ENCODE measurements at places on chromosomes 7 and 10.
A peak's percentile ranks its signal among the peaks of the same experiment; 100 is the strongest.

- DNase-seq = no peak
Observed at GRCh38 chr7:127949769-127950222, 81.4 kb downstream of the LRRC4 start.

DNA sequence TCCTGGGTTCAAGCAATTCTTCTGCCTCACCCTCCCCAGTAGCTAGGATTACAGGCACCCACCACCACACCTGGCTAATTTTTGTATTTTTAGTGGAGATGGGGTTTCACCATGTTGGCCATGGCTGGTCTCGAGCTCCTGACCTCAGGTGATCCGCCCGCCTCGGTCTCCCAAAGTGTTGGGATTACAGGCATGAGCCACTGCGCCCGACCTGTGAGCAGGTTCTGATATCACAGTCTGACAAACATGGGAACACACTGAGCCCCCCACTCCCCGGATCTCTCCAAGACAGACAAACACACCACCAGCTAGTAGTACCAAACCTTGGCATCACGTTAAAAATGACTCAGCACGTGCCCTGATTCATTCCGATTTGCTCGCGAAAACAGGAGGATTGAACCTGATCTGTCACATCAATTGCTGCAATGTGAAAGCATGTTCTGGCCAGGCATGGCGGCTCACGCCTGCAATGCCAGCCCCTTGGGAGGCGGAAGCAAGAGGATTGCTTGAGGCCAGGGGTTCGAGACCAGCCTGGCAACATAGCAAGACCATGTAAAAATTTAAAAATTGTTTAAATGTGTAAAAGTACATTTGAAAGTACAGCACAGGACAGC is 106.5 kb downstream of the SMURF1 start:
- DNase-seq = no peak

DNA sequence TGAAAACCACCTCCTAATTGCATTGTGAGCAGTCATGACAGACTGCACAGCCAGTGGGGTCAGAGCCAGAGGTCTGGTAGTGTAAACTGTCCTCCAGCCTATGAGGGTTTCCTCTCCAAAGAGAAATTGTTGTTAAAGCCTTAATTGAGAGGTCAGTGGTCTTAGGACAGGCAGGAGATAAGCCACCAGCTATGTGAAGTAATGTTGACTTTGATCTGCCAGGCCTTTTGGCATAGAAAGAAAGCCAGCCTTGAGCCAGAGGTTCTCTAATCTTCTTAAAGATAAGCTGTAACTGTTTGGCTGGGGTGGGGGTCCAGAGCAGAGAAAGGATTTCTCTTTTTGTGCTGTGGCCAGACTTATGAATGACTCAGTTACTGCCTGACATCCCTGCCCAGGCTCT is 248.4 kb downstream of the WDR11 start:
- DNase-seq = no peak

GRCh38 chr7:55552320-55553023 is 19.8 kb downstream of the VOPP1 start:
- no peak for DNase-seq

- no peak for DNase-seq
Observed at GRCh38 chr7:88758381-88759229, 895 bp upstream of the ZNF804B start.

DNA sequence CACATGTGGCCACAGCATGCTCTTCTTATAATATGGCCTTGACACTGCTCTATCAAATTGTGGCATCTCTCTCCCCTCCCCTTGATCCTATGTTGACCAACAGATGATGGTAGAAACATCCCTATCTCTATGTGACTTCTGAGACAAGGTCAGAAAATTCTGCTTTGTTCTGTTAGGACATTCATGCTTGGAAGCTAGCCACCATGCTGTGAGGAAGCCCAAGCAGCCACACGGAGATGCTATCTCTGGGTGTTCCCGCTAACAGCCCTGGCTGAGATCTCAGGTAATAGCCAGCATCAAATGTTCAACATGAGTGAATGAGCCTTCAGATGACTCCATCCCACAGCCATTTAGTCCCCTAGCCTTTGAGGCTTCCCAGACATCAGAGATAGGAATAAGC is 36.8 kb upstream of the CPXM2 start:
- no peak for DNase-seq

GRCh38 chr7:22351329-22351692 is 5.6 kb downstream of the RAPGEF5 start:
- no peak for DNase-seq

DNA sequence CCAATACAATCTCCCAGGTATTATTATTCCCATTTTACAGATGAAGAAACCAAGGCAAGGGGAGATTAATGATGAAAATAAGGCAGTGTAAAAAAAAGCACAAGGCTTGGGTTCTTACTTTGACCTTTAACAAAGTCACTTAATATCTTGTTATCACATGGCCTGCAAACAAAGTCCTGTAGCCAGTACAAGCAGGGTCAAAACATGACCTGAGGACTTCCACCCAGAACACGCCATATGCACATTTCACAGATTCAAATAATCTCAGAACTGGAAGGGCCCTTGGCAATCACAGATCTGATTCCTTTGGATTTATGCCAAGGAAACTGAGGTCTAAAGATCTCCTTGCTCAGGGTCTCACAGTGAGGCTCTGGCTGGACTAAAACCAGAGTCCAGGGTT is 162.1 kb downstream of the KCNMA1 start:
- no peak for DNase-seq

- no peak for DNase-seq
Observed at GRCh38 chr7:35314354-35314753, 60.5 kb upstream of the TBX20 start.

DNA sequence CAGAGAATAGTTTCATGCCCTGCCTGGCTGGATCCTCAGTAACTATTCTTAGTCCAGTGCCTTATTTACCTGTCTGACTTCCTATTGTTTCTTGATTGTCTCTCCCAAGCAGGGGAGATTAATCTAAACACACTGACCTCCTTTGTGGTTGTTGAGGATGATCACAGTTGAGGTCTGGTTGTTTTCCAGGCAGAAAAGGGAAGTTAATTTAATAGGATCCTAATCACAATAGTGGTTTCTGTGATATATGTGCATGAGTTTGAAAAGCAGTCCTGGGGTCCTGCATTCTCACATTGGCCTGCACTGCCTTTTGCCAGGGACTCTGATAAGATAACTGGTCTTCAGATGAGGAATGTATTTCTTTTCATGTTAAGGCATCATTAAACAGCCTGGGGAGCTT is 130.1 kb downstream of the SND1 start:
- no peak for DNase-seq

DNA sequence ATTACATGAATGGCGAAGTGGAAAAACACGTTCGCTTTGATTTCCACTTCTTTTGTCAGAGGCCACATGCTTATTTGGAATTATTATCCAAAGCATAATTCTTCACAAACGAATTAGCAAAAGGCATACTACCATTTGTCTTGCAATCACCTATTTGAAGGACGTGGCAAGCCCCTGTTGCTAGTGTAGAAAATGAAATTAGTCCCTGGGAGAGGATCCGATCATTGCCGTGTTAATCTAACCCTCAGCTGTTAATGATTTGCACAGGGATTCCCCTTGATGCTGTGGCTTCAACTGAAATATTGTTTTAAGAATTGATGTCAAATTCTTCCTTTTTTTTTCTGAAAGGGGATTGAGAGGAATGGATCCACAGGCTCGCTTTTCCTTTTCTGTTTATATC is 4.6 kb downstream of the AGMO start:
- peak; percentile 28 for DNase-seq

GRCh38 chr7:85405016-85405902 is 218.4 kb upstream of the SEMA3D start:
- no peak for DNase-seq

- no peak for DNase-seq
Observed at GRCh38 chr7:50197549-50197948, 104.5 kb upstream of the ZPBP start.

DNA sequence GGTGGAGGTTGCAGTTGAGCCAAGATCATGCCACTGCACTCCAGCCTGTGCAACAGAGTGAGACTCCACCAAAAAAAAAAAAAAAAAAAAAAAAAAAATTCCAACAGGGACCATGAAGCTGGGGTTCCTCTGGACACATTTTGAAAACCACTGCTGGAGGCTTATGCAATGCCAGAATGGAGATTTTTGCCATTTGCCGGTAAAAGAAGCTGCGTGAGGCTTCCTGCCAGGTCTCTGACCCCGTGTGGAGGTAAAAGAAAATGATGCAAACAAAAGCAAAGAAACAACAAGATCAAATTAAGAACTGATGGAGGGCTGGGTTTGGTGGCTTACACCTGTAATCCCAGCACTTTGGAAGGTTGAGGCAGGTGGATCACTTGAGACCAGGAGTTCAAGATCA is 30.5 kb upstream of the PDZD8 start:
- DNase-seq = no peak

GRCh38 chr7:125316466-125316865 is 386.8 kb upstream of the POT1 start:
- peak; percentile 54 for DNase-seq
